ENCODE measurements at places on chromosomes 6 and 20.

DNA sequence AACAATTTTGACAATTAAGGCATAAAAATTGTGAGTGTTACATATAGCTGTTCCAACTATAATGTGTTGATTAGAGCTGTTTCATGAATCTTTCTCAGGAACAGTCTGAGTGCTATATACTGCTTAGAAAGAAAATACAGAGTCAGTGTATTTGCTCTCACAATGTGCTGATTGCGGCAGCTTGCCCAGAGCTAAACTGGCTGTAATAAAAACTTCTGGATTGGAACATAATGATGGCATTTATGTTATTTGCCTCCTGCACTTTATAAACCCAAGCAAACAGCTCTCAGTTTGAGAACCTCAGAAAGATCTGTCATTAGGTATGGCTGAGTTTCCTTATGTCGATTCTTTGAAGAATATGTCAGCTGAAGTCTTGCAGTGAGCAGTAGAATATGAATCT, 29.5 kb downstream of the FLRT3 start:
- DNase-seq: no peak

GRCh38 chr6:52385074-52385473, 23.1 kb downstream of the PAQR8 start:
- DNase-seq: no peak

GRCh38 chr6:160356074-160356744, 8.0 kb downstream of the SLC22A3 start:
- no peak for DNase-seq

DNA sequence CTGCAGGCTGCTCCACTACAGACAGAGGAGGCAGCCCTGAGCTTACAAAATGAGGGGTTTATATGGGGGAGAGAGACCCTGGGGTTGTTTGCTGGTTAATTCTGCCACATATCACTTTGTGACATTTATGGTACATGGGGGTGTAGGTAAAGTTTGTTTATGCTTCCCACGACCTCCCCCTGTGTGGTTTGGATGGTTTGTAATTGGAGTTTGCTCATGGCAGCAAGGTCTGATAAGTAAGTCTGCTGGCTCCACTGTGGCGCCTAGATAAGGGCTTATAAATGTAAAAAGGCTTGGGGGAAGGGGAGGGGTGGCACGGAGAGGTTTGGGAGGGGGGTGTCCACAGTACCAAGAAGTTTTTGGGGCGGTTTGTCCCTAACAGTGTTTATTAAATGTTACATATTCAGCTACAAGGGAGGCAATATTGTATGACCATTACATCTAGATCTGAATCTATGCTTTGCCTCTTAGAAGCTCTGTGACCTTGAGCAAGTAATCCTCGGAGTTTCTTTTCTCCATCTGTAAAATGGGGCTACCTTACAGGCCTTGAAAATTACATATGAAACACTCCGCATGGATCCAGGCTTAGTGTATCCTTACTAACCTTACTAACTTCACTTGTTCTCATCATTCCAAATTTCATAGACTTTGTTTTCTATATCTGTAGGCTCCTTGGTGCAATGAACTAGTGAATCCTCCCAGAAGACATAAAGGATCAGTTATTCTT, 204.8 kb upstream of the NOX3 start:
- no peak for DNase-seq

GRCh38 chr6:129661536-129662405, 48.2 kb downstream of the ARHGAP18 start:
- no peak for DNase-seq

- DNase-seq: no peak
These were observed 210.5 kb downstream of the ERMARD start for GRCh38 chr6:169961772-169962561.

DNA sequence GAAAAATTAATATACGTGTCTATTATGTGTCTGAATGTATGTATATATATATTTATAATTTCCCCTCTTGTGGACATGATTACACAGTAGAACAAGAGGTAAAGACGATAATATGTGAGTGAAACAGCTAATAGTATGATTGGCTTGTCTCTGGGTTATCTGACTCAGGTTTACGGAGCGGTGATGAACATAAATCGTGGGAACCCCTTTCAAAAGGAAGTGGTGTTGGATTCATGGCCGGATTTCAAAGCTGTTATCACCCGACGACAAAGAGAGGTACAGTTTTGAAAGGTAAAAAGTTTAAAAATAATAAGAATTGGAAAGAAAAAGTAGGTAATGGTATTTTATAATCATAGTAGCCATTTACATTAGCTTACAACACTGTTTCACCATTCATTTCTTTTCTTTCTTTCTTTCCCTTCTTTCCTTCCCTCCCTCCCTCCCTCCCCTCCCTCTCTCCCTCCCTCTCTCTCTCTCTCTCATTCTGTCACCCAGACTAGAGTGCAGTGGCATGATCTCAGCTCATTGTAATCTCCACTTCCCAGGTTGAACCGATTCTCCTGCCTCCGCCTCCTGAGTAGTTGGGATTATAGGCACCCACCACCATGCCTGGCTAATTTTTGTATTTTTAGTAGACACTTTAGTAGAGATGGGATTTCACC, 15.9 kb downstream of the GLYATL3 start:
- no peak for DNase-seq

GRCh38 chr6:8352335-8352965, 82.9 kb downstream of the SLC35B3 start:
- DNase-seq: no peak

DNA sequence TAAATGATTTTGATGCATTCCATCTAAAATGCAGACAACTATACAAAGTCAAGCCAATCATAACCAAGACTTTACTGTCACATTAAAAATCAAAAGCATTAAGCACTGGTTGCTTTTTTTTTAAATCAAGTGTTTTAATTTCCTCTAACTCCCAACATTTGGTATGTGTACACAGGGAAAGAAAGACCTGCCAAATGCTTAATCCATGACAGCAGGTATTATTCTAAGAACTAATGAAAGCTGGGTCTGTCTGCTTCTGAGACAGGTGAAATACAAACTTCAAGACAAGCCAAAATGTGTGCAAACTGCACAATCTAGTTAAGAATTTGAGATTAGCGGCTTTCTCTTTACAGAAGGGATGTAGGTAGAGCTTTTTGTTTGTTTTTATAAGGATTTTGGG, 126.1 kb downstream of the GMDS start:
- no peak for DNase-seq

DNA sequence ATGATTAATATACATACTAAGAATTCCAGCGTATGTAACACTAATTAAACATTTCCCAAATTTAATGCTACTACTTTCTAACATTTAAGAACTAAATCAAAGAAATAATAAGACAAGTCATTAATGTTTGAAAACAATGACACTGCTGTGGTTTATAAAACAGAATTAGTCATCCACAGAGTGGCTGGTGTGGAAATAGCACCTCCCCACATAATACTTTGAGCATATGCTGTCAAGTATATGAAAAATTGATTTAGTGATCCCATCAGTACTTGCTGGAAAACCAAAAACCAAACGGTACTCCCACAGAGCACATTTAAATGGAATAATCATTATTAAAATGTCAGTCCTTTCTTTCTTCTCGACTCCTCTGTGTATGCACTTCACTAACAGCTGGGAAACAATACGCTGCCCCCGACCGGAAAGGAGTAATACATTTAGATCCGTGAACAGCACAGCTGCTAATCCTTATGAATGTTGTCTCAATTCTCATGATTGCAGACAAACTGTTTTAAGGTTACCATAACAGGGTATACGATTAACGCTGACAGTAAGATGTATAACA, 78.4 kb downstream of the PREP start:
- no peak for DNase-seq

GRCh38 chr20:8854571-8854970, 214.3 kb upstream of the PLCB4 start:
- DNase-seq: no peak

DNA sequence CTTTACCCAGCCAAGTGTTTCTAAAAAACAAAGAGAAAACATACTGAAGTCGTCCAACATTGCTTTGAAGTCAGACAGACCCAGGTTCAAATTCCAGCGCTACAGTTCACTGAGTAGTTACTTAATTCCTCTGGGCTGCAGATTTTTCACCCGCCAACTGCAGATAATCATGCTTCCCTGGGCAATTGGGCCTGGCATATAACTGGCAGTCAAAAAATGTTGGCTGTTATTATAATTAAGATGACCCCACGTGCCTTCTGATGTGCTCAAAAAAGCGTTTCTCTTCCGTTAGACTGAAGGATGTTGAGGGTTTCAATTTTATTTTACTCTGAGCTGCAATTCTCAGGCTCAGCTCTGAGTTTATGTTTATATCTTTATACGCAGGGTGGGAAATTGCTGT, 156.1 kb upstream of the CITED2 start:
- no peak for DNase-seq

DNA sequence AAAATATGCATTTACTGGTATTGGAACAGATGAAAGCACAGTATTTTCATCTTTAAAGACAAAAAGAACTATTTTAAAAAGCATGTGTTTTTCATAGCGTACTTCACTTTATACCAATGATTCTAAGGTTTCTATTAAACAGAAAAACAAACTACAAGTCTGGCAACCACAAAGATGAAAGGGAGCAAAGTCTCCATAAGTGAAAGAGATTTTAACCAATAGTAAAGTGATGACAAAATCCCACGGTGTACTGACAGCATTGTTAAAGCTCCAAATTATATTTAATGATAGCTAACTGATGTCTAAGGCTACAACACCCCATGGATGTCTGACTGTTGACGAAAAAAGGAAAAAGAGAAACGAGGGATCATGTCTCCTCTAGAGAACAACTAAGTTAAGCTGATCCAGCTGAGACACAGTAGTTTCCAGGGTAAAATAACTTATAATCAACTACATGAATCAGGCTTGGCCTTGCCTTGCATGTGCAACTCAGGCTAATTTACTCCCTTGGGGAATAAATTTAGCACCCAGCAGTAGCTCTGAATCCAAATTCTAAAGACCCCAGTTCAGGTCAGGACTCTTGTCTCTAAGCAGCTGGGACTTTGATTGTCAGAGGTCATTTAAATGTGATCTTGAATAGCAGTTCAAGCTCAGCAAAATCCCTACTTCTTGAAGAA, 56.0 kb upstream of the TAB2 start:
- no peak for DNase-seq

- DNase-seq: no peak
These were observed 88.4 kb upstream of the KCNG1 start for GRCh38 chr20:51111290-51111689.

DNA sequence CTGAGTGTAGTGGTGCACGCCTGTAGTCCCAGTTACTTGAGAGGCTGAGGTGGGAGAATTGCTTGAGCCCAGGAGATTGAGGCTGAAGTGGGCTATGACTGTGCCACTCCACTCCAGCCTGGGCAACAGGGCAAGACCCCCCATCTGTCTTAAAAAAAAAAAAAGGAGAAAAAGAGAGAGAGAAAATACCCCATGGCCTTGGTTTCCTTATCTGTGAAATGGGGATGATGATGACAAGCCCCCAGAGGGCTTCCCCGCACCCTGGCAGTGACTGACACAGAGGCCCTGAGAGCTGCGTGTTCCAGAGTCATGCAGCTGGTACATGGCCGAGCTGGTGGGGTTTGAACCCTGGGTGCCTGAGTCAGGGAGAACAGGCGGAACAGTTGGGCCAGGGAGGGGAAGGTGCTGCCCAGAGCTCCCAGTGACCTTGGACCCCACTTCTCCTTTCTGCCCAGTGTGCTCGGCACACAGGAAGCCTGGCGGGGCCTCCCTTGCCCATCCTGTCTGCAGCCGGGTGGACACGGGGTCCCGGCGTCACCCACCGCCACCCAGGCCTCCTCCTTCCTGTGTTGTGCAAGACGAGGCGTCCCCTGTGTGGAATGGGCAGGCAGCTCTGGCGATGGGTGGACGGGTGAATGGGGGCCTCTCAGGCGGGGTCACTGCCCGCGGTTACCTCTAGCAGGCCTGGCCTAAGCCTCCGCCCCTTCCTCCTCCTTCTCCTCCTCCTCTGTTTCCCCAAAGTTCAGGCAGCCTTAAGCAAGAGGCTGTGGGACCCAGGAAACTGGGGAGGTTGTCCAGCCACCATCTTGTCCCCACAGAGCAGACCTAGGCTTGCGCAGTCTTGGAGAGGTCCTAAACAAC, 84.2 kb downstream of the CEBPB start:
- no peak for DNase-seq

DNA sequence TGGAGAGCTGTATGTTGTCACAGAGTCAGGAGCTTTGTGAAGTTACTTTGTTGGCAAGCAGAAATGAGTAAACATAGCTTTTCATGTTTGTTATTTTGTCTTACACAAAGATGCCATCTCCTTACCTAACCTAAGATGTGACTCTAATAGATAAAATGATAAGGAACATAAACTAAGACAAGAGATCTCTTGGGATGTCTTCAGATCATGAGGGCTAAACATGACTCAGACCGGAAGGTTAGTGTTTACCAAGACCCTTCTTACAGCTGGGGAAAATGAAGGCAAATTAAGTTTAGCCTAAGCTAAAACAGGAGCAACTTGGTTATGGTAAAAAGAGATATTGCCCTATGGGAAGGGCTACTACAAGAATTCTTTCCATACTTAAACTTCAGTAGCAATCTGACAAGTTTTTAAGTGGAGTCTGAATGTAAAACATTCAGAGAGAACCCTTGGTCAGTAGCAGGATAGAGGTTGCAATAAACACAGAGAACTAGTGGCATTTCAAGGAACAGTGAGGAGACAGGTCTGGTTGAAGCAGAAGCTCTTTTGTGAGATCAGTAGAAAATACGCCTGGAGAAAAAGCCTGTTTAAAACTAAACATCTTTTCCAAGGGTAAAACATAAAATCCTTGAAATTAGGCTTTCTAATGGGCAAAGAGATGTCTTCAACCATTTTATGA, 29.9 kb downstream of the SGK1 start:
- DNase-seq: no peak

DNA sequence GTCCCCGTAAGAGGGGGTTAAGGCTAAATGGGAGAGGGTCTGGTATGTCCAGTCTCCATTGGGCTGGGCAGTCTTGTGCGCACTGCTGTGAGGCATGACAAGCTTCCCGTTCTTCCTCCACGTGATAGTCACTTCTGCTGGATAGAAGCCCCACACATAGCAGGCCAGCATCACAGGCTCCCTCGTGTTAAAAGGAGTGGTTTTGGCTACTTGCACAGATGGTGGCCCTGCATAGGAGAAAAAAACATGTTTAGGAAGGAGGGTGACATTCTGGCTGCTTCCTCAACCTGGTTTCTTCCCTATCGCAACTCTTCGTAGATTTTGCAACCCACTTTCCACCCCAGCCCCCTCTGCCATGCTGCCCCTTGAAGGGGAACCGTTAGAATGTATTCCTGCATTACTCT, 3.6 kb downstream of the HLA-DMB start:
- no peak for DNase-seq

Data from stimulated activated CD4-positive, alpha-beta T cell treated with anti-CD3 and anti-CD28 coated beads, Interleukin-1b, Interleukin-23, amount 100 ng/mL, for 1 hour (primary cell).